ENCODE measurements at places on chromosomes 4 and X.

DNA sequence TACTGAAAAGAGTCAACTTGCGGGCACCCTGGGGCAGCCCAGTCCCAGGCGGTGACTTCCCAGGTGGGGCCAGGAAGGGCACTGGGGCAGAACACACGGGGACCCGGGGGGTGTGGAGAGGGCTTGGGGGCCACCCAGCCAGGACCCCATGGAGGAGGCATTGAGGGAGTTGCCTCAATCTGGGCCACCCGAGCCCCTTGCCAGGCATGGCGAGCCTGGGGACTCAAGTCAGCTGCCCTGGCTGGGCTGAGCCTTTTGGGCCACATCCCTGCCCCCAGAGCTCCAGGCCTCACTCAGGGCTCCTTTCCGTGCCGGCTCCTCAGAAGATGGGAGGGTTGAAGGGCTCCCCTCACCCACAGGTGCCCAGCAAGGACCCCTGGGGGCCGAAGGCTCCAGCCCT is 6.6 kb upstream of the CPLX1 start:
- DNase-seq = no peak

GRCh38 chrX:108704839-108705238 is 31.5 kb downstream of the IRS4 start:
- no peak for DNase-seq

DNA sequence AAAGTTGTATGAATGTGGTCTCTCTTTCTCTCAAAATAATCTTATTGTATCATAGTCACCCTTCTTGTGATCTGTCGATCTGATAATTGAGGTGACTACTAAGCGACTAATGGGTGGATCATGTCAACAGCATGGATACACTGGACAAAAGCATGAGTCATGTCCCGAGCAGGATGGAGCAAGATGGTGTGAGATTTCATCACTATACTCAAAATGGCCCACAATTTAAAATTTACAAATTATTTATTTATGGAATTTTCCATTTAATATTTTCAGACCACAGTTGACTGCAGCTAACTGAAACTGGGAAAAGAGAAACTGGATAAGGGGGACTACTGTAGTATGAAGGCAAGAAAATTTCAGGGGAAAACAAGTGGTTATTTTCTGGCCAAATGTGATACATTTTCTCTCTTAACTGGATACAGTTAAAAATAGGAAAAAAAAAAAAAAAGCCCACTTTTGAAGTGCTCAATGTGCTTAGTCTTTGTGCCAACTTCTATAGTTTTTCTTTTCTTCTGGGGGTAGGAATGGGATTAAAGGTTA is 25.3 kb downstream of the FAM241A start:
- DNase-seq = no peak

DNA sequence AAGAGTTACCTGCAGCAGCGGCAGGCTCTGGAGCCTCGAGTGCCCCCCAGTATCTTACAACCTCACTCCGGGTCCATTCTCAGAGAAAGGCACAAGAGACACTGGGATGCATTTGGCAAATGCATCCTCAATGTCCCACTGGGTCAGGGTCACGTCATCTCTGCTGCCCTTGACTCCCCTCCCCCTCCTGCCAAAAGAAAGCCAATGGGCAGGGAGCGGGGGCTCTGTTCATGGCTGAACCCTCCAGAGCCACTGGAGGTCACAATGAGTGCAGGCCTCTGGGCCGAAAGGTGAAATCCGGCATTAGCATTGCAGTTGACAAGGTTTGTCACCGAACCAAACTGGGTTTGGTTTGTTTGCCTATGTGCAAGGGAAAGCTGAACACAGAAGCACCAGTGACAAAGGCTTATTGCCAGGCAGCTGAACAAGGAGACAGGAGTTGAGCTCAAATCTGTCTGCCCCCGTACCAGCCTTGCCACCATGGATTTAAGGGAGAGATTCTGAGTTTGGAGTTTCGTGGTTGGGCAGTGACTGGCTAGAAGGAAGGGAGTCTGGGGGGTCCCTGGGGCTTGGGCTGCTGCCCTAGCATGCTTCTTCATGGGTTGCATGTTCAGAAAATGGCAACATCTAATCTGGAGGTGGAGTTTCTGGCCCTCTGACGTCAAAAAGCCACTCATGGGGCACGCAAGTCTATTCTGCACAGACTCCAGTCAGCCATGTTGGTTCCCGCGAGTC is 64.3 kb downstream of the HTRA3 start:
- no peak for DNase-seq

DNA sequence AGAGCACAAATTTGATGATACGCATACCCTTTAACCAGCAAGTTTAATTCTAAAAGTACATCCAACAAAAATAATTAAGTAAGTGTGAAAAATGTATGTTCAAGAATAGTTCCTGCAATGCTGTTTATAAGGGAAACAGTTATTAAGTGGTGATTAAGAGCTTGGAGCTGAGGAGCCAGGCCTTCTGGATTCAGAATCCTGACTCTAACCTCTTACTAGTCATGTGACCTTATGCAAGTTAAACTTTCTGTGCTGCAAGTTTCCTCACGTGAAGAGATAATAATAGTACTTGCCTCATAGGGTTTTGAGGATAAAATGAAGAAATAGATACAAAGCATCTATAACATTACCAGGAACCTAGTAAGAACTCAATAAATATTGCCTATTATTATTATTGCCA is 77.7 kb downstream of the FAM13A start:
- DNase-seq = no peak

GRCh38 chr4:35695003-35695402 is 549.3 kb downstream of the ARAP2 start:
- DNase-seq = no peak

- no peak for DNase-seq
These were observed 389.7 kb upstream of the NR3C2 start for GRCh38 chr4:148831945-148832344.

DNA sequence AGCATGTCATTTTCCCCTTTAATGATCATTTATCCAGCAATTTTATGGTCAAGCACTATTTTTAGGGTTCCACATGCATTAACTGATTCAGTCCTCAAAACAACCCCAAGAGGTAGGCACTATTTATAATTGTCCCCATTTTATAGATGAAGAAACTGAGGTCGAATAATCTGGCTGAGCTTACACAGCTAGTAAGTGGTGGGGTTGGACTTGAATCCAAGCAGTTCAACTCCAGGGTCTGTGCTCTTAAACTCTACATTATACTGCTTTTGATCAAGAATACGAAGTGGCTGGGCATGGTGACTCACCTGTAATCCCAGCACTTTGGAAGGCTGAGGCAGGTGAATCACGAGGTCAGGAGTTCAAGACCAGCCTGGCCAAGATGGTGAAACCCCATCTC is 3.2 kb upstream of the CHRNA9 start:
- DNase-seq = no peak

- no peak for DNase-seq
These were observed 1067.5 kb downstream of the PCDH7 start for GRCh38 chr4:31787701-31788100.

DNA sequence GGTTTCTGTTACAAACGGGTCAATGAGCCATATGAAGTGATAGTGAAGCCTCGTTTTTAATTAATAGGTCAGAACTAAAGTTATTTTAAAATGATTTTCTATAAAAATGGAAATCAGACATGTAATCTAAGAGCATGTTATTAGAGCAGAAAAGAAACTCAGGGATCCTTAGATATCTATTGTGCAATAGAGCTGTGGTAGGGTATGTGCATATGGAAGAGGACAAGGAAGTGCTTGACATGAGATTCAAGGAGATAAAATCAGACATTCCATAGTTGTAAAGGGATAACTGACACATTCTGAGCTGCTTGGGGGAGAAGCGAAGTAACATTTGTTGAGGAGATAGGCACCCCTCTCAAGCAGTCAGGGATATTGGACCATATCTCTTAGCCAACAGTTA is 143.0 kb downstream of the AFF2 start:
- no peak for DNase-seq

GRCh38 chr4:188976644-188977115 is 837.4 kb downstream of the TRIML1 start:
- DNase-seq = no peak

DNA sequence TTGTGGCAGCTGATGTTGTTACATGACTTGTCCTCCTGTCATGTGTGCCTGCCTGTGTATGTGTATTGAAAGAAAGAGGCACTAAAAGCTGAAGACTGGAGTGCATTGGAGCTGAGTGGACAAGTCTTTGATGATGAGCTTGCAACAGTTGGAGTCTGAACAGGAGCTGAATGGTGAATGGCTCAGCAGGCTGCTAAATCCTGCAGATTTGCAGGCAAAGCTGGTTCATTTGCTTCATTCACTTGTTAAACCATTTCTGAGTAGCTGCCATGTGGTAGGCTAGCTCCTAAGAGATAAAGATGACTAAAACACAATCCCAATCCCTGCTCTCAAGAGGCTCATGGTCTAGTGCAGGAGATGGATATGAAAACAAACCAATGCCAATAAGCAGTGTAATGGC is 217.3 kb downstream of the CHRDL1 start:
- no peak for DNase-seq

DNA sequence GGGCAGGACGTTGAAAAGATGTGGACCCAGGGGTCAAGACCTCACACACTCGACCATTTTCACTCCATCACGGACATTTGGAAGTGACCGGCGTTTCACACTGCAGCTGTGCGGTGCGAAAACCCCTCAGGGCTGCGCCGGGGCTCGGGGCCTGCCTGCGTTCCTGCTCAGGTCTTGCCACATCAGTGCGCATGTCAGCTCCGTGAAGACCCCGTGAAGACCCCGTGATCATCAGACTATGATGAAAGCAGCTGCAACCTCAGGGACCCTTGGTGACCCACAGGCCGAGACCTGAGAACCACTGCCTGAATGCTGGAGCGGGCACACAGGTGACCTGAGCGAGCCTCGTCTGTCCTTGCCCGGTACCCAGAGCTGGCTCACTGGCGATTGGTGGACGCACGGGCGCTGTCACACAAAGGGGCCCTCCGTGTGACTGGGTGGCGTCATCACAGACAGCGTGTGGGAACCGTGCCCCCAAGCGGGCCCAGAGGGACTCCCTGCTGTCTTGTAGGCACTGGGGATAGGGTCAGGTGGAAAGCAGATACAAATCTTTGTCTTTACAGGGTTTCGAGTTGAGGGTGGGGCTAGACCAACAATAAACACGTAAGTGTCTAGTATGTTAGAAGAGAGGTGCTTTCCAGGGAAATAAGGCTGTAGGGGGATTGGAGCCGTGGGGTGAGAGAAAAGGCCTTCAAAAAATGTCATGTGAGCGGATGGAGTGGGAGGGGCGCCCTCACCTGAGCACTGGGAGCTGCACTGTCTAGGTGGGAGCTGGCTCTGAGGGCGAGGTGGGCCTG is 12.7 kb downstream of the MSANTD1 start:
- no peak for DNase-seq

DNA sequence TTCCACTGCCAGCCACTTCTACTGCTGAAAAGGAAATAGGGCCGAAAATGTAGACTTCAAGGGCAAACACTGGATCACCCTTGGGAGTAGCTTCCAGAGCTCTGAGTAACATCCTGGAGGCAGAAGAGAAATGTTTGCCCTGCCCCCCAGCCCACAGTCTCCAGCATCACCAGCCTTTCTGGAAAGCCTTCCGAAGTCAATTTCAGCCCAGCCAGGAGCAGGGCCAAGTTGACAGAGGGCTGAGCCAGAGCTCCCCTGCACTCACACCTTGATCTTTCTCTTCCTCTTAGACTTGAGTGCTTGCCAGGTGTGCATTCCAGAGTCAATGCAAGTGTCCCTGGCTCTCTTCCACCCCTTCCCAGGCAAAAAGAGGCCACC is 35.2 kb downstream of the SLC25A5 start:
- DNase-seq = no peak

DNA sequence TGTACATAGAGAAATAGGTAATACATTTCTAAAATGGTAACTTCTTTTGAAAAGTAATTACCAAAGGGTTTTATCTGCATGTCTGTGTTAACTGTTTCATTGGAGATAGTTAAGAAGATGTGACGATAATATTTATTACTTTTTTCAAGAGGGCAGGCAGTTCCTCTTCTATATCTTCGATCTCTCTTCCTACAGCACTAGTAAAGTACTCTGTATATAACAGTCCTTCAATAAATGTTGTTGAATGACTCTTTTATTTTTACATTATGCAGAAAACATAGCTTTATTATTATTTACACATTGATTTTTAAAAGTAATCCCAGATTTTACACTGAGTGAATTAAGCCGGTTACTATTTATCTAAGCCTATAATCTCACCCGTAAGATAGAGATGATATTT is 51.8 kb downstream of the TMPRSS11E start:
- DNase-seq = no peak

- no peak for DNase-seq
These were observed 36.8 kb downstream of the LRP2BP start for GRCh38 chr4:185358959-185359358.

- no peak for DNase-seq
These were observed 379.8 kb downstream of the ZNF674 start for GRCh38 chrX:46165411-46165810.

GRCh38 chr4:6548201-6548881 is 26.6 kb upstream of the MAN2B2 start:
- no peak for DNase-seq

DNA sequence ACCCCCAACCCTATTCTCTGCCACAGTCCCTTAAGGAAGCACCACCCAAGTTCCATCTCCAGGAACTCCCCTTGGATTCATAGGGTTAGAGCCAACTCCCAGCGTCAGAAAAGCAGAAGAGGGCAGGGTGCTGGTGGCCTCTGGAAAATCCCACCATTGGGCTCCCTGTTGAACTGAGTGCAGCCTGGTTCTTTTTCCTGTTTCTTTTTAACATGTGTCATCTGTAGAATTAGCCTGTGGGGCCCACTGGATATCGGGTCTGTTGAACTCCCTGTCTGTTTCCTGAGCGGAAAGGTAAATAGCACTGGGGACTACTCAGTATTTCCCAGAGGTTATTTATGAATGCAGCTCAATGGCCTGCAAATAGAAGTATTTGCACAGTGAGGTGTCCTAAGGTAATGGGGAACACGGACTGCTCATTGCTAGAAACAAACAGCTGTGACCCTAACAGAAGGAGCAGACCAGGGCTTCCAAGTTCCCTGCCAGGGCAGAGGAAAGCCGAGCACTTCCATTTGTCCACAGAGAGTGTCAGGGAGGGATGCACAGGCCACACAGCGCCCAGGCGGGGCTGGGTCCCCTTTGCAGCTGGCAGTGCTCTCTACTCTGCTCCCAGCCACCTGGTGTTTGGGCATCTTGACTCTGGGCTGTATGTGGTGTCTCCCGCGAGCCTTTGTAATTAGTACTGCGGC is 102.6 kb downstream of the FHDC1 start:
- DNase-seq = no peak

DNA sequence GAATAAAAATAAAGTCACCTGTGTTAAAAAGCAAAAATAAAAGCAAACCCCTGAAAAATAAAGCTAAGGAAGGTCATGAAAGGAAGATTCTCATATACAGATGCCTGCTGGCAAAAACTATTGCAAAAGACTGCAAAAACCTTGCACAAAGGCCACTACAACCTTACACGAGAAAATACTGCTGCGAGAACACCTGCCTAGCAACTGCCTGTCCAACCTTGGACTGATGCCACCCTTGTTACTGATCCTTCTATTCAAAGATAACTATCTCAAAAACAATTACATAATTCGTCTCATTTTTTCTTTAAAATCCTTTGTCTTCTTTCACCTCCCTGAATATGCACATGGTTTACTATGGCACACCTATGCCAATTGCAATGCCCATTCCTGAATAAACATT is 49.6 kb downstream of the SLC2A9 start:
- DNase-seq = no peak
